Lower lobe of right lung (tissue), 2 donors: ENCODE measurements at places on chromosomes 11 and 22. TPM values are rescaled to one million over a fixed set of nuclear protein-coding genes. Genes with fewer than 3 reads are reported as not detected.

Gene GLYAT
- total RNA-seq: not detected

DNA sequence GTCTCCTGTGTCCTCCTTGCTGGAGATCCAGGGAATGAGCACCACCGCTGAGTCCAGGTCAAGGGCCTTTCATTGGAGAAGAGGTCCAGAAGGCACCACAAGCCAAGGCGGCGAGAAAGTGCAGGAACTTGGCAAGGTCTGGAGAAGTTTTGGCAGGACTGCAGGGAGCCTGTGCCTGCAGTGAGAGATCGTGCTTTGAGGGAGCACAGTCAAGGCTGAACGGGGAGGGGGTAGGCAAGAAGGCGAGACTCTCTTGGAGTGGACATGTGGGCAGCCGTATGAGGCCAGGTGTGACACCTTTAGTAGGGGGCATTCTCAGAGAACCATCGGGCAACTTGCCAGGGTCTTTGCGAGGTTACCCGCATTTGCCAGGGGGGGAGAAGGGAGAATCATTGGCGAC, 30.5 kb downstream of the LRRC10B start:
- no peaks in the 10 kb centered on the region for H3K36me3 ChIP-seq
- H3K27ac ChIP-seq: no peak overlapping the region
- H3K27me3 ChIP-seq: no peaks in the 10 kb centered on the region
- no peak for DNase-seq
- H3K4me3 ChIP-seq: no peak overlapping the region

- H3K27ac ChIP-seq: peak overlapping the region; percentile 92
- H3K4me3 ChIP-seq: peak overlapping the region; percentile 80
- H3K27me3 ChIP-seq: no peaks in the 10 kb centered on the region
- H3K36me3 ChIP-seq: peaks cover under 1% of the 10 kb centered on the region
- no peak for DNase-seq
These were observed 863 bp downstream of the SIAE start for GRCh38 chr11:124672536-124673215.

- no peaks in the 10 kb centered on the region for H3K27me3 ChIP-seq
- H3K27ac ChIP-seq: no peak overlapping the region
- no peak overlapping the region for H3K4me3 ChIP-seq
- H3K36me3 ChIP-seq: peaks cover 13% of the 10 kb centered on the region
These were observed 87.0 kb downstream of the CSNK2A3 start for GRCh38 chr11:11265994-11266606.

- no peaks in the 10 kb centered on the region for H3K4me1 ChIP-seq
- H3K27ac ChIP-seq: no peak overlapping the region
- H3K27me3 ChIP-seq: no peaks in the 10 kb centered on the region
These were observed 2.0 kb upstream of the KRTAP5-10 start for GRCh38 chr11:71563406-71563805.

DNA sequence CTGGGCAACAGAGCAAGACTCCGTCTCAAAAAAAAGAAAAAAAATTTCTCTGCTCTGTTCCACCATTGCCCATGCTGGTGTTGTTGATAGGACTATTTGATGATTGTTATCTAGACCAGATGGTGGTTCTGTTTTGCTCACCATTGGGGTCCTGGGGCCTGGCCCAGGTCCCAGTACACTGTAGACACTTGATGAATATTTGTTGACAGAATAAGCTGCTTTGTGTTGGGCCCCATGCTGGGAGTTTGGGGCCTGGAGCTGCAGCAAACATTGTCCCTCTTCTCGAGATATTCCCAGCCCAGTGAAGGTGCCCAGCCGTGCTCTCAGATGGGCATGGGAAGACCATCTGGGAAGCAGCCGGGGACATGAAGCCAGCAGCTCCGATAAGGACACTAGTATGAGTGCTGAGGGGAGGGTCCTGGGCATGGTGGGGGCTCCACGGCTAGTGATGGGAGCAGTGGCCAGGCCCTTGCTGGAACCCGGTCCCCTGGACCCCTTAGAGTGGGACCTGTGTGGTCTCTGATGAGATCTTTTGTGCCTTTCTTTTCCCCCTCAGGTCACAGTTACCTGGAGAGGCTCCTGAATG, 13.6 kb downstream of the INCENP start:
- H3K27me3 ChIP-seq: no peaks in the 10 kb centered on the region
- no peak overlapping the region for H3K27ac ChIP-seq
- no peak for DNase-seq
- peaks cover 60% of the 10 kb centered on the region for H3K36me3 ChIP-seq
- no peaks in the 10 kb centered on the region for H3K4me1 ChIP-seq
- no peak overlapping the region for H3K4me3 ChIP-seq

DNA sequence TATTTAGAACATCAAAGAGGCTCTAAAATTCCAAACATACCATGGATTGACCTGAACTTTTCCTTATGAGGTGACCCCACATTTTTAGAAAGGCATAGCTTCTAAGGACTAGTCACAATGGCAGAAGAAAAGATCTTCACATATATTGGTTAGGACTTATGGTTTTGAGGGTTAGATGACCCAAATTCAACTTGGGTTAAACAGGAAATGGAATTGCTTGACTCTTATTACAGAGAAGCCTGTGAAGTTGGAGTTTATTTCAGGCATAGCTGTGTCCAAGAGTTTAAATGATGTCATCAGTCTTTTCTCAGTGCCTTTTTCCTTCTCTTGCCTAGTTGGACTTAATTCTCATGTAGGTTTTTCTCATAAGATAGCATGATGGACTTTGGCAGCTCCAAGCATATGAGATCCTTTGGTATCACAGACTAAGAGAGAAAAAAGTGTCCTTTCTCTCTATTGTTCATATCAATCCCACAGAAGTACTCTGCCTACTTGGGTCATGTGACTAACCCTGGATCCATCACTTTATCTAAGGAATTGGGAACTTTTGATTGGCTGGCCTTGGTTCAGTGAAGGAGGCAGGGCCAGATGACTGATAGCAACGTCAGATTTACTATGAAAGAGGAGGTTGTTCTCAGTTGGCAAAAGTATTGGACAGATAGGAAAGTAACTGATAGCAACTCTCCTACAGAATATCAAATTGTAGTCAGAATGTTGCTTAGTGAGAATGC, 17.3 kb upstream of the RAG1 start:
- DNase-seq: no peak
- H3K4me3 ChIP-seq: no peak overlapping the region
- H3K27ac ChIP-seq: no peak overlapping the region
- no peaks in the 10 kb centered on the region for H3K4me1 ChIP-seq
- no peaks in the 10 kb centered on the region for H3K27me3 ChIP-seq
- H3K36me3 ChIP-seq: no peaks in the 10 kb centered on the region

DNA sequence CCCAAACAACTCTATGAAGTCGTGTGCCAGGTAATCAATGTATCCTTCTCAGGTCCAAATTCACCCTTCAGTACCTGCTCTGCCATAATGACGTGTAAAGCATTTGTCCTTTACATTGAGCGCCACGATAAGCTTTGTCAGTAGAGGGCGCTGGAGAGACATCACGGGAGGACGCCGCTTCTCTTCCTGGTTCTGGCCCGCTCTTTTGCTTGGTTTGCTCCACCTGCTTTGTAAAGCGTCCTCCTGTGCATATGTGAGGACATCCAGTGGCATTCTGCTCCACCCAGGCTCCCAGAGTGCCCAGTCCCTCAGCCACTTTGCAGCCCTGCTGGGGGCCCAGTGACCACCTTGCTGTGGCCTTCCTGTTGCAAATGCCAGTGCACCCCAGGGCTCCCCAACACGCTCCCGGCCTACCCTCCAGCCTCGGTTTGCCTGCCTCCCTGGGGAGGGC, 61.1 kb downstream of the WT1 start:
- no peaks in the 10 kb centered on the region for H3K4me1 ChIP-seq
- no peak overlapping the region for H3K4me3 ChIP-seq
- DNase-seq: no peak
- H3K27me3 ChIP-seq: no peaks in the 10 kb centered on the region
- no peaks in the 10 kb centered on the region for H3K36me3 ChIP-seq

DNA sequence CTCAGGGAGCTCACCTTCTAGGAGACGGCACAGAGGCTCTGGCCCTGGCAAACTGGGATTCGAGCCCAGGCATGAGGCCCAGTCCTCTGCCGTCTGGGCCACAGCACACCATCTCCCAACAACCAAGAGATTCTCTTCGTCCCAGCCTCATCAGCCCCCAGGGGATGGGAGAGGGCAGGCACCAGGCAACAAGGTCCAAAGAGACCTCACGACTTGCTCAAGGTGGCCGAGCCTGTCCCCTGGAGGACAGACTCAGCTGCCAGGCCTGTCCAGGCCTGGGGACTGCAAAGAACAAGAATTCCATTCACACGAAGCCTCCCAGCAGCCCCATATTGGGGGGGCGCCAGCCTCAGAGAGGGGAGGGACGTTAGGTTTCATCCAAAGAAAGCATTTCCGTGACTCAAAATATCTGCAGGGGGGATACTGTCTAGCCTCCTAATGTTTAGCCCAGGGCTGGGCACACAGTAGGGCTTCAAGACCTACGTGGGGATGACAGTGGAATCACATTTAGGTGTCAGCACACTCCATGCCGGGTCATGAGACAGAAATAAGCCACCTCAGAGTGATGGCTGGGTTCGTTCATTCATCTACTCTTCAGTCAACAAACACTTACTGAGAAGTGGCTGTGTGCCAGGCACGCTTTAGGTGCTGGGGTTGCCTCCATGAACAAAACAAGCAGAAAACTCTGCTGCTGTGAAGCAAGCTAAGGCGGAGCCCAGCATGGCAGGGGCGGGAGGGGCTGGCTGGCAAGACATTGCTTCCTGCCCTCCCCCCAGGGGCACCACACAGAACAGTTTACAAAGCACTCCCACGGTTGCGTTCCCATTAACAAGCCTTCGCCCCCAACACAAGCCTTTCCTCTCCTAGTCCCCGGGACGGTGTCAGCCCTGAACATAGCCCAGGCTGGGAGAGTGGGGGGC, 1.2 kb downstream of the CARNS1 start:
- peak overlapping the region; percentile 62 for H3K27ac ChIP-seq
- H3K4me3 ChIP-seq: no peak overlapping the region
- no peaks in the 10 kb centered on the region for H3K36me3 ChIP-seq
- no peaks in the 10 kb centered on the region for H3K27me3 ChIP-seq
- DNase-seq: peak; percentile 69

GRCh38 chr22:36860821-36861659, at the start of gene NCF4:
Gene NCF4 (plus strand): TSS chr22:36861006. CDS start chr22:36861172, 166 bp downstream.
- H3K4me3 ChIP-seq: peak within 1 kb of the TSS; percentile 49
- H3K27me3 ChIP-seq: no peaks in the 10 kb centered on the region
- peak within 1 kb of the TSS; percentile 85 for H3K27ac ChIP-seq
- H3K4me1 ChIP-seq: peaks cover 7% of the 10 kb centered on the region

- no peak overlapping the region for H3K27ac ChIP-seq
- H3K27me3 ChIP-seq: no peaks in the 10 kb centered on the region
- H3K36me3 ChIP-seq: no peaks in the 10 kb centered on the region
These were observed 12.5 kb downstream of the USH1C start for GRCh38 chr11:17531636-17532113.

Gene OR52A1
- not detected for total RNA-seq

GRCh38 chr11:78737891-78738290, 163.2 kb upstream of the NARS2 start:
- H3K4me3 ChIP-seq: no peak overlapping the region
- no peak overlapping the region for H3K27ac ChIP-seq
- H3K4me1 ChIP-seq: no peaks in the 10 kb centered on the region

DNA sequence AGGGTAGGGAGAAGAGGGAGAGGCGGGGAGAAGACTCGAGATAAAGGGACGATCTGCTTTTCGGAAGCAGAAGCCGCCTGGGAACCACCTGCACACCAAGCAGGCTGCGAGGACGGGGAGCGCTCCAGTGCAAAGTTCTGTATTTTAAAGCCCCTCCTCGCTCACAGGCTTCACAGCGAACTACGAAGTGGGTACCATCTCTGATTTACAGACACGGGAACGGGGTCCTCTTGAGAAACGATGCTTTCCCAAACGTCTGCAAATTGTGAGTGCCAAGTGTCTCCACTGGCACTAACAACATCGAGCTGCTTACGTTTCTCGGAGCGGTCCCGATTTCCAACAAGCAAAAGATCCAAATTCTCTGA, 700 bp upstream of the STX3 start:
- peaks cover 24% of the 10 kb centered on the region for H3K4me1 ChIP-seq
- peak overlapping the region; percentile 98 for H3K4me3 ChIP-seq
- no peaks in the 10 kb centered on the region for H3K27me3 ChIP-seq
- H3K36me3 ChIP-seq: peaks cover 8% of the 10 kb centered on the region
- H3K27ac ChIP-seq: peak overlapping the region; percentile 96

GRCh38 chr22:49398115-49398514, 429.6 kb downstream of the BRD1 start:
- H3K4me1 ChIP-seq: no peaks in the 10 kb centered on the region
- no peak overlapping the region for H3K4me3 ChIP-seq
- no peaks in the 10 kb centered on the region for H3K36me3 ChIP-seq
- H3K27me3 ChIP-seq: peaks cover 22% of the 10 kb centered on the region
- H3K27ac ChIP-seq: no peak overlapping the region
- peak; percentile 34 for DNase-seq

GRCh38 chr11:25859776-25860175, 472.2 kb upstream of the ANO3 start:
- no peak overlapping the region for H3K27ac ChIP-seq
- H3K36me3 ChIP-seq: no peaks in the 10 kb centered on the region
- no peak overlapping the region for H3K4me3 ChIP-seq
- H3K4me1 ChIP-seq: no peaks in the 10 kb centered on the region
- no peaks in the 10 kb centered on the region for H3K27me3 ChIP-seq

Gene KRTAP5-11
- not detected for total RNA-seq

GRCh38 chr22:38411016-38411415, 44.0 kb downstream of the KCNJ4 start:
- peaks cover 11% of the 10 kb centered on the region for H3K4me1 ChIP-seq
- H3K36me3 ChIP-seq: no peaks in the 10 kb centered on the region
- H3K27me3 ChIP-seq: no peaks in the 10 kb centered on the region
- H3K4me3 ChIP-seq: no peak overlapping the region

Gene RNF215
- total RNA-seq: 13.6 TPM

DNA sequence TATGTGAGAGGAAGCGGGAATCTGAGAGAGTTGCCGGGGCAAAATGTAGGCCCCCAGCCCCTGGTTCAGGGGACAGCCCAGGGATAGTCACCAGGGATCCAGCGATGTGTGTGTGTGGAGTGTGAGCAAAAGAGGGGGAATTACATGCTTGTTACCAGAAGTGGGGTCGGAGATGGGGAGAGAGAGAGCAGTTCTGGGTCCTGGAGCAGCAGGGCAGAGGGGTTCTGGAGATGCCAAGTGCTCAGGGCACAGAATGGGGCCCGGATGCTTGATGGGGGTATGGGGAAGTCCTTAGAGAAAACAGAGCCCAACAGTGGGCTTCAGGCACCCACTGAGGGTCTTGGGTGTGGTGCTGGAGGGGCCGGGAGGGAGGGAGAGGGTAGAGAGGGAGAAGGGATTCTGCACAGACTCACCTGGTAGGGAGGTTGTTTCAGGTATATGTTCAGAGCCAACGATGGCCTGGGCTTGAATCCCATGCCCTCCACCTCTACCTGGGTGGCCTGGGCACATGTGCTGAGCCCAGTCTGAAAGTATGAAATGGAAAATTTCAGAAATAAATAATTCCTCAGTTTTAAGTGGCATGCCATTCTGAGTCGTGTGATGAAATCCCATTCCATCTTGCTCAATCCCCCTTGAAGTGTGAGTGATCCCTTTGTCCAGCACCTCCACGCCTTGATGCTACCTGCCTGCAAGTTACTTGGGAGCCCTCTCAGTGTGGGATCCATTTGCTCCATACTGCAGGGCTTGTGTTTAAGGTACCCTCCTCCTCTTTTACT, 12.4 kb downstream of the SMIM38 start:
- H3K4me1 ChIP-seq: peaks cover 10% of the 10 kb centered on the region
- no peaks in the 10 kb centered on the region for H3K27me3 ChIP-seq
- H3K36me3 ChIP-seq: no peaks in the 10 kb centered on the region

GRCh38 chr22:38753948-38754750, 1.6 kb downstream of the SUN2 start:
- peak overlapping the region; percentile 94 for H3K27ac ChIP-seq
- peaks cover 56% of the 10 kb centered on the region for H3K4me1 ChIP-seq
- H3K36me3 ChIP-seq: peaks cover 47% of the 10 kb centered on the region
- DNase-seq: peak; percentile 70

Gene MN1
- total RNA-seq: 6.5 TPM
